RPMI7951 (cell line): ENCODE measurements at places on chromosomes 1 and 21.

GRCh38 chr1:196400478-196401451, 207.5 kb downstream of the KCNT2 start:
- DNase-seq = peak; percentile 86

GRCh38 chr21:42195378-42196031, 23.4 kb upstream of the ABCG1 start:
- no peak for DNase-seq

GRCh38 chr1:12370333-12370975, 140.6 kb downstream of the VPS13D start:
- no peak for DNase-seq

DNA sequence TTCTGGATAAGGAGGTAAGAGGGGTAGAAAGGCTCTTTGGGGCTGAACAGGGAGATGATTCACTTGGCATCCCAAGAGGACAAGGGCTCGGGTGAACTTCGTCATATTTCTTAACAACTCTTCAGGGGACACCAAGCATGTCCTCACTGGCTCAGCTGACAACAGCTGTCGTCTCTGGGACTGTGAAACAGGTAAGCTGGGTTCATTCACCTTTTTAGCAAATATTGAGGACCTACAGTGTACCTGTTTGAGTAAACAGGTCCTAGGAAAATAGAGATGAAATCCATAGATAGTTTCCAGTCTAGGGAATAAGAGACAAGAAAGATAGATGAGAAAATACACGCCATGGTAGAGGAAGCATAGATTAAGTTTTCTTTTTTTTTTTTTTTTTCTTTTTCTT, 2.1 kb downstream of the EIF3I start:
- DNase-seq = no peak

DNA sequence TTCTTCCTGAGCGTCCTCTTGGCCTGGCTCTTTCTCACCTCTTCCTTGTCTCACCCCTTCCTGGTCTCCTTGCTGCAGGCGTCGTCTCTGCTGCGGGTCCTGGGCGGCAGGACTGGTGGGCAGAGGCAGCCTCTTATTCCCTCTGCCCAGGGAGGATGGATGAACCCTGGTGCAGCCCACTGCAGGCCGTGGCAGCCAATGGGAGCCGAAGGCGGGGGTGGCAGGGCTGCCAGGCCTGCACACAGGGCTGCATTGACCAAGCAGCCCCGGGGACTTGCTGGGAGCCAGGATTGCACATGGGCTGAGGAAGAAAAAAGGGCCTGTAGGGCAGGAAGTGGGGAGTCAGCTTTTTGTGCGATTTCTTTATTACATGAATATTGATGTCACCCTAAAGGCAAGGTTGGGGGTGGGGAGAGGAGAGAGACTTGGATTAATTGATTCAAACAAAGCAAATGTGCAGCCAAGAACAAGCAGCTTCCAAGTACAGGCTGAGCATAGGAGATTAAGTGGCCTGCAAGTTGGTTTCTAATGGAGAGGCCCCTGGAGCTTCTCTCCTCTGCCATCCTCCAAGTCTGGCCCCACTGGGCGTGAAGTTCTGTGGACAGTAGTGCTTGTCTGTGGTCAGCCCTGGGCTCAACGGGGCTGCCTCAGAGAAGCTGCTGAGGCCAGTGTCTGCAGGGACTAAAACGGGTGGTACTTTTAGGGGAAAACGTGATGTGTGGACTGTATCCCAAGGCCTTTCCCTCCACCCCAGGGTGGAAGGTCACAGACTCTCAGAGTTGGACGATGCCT, at the start of gene S100B:
S100B (minus strand) TSS at position 108 of the 792 bp plus-strand sequence. CDS start 2,667 bp downstream, outside the sequence.
- peak; percentile 58 for DNase-seq

DNA sequence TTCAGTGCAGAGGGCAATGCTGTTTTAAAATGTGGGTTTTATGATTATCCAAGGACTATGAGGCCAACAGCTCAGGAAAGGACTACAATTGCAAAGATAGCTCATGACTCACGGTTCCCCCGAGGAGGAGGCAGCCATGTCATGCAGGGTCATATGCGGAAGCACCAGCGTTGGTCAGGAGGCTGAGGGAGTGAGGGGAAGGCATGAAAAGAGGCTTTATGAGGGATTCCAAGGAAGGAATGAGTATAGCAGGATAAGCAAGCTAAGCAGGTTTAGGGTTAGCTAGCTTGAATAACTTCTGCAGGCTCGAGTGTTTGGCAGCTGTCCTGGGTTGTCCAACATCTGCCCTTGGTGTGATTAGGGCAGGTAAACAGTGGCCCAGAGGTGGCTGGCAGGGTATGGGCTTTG, 495.1 kb downstream of the SETD4 start:
- peak; percentile 89 for DNase-seq

DNA sequence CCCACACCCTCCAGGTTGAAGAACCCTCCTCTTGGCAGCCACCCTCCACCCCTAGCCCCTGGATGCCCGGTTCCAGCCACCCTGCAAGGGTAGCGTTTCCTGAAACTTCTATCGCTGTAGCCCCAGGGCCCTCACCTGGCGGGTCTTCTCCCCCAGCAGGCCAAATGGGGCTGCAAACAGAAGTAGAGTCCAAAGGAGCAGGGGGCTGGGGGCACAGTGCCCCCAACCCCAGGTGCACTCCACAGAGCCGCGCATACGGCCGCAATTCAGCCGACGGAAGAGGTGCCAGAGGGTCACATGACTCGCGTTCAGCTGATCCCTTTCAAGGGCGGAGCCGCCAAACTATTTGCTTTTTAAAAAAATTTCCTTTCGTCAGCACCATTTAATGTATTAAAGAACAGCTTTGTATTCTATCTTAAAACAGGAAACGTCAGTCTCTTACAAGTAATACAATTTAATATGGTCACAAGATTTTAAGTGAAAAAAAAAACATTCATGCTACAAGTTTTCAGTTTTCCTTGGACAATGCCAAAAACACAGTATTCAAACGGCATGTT, at the start of gene GLMP:
GLMP (minus strand) TSS at position 289 of the 557 bp plus-strand sequence; CDS start at position 255, 34 bp downstream.
- peak; percentile 60 for DNase-seq

- DNase-seq = no peak
These were observed 573.3 kb upstream of the NCAM2 start for GRCh38 chr21:20424943-20425342.

- no peak for DNase-seq
These were observed 763 bp downstream of the SIKE1 start for GRCh38 chr1:114779722-114780121.

GRCh38 chr1:226529891-226530290, 18.7 kb upstream of the STUM start:
- no peak for DNase-seq

DNA sequence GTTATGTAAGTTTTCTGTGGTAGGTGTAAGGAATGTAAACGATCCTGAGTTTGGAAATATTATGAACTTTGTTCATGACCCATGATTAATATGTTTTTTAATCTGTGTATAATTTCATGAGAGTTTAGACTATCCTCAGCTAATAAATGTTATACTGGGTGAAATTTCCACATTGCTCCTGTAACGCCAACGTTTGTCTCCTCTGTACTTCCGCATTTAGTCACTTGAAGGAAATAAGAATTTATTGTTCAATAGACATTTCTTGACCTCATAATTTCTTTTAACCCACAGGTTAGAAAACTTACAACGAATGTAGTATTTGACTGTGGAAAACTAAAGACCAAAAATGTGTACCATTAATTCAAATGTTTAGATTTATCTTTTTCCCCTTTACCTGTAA, 876 bp downstream of the KCNJ15 start:
- no peak for DNase-seq

GRCh38 chr1:226978432-226979114, 38.5 kb downstream of the COQ8A start:
- DNase-seq = no peak

DNA sequence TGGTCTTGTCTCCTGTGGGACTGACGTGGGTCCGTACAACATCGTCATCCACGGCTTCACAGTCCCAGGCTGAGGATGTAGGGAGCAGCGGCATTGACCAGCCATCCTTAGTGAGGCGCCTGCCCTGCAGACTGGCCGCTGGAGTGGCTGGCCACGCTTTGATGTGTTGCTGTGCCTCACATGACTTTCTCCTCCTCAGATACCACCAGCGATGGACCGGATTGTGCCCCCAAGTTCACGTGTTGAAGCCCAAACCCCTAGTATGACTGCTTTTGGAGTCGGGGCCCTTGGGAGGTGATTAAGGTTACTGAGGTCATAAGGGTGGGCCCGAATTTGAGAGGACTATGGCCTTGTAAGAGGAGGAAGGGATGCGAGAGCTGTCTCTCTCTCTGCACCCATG, 122.5 kb downstream of the PCBP3 start:
- DNase-seq = no peak

GRCh38 chr1:194866153-194866552, 1679.7 kb upstream of the B3GALT2 start:
- no peak for DNase-seq

GRCh38 chr1:208910161-208910560, 666.0 kb upstream of the PLXNA2 start:
- DNase-seq = no peak

- no peak for DNase-seq
These were observed 377.5 kb downstream of the HHAT start for GRCh38 chr1:210706246-210706645.

- no peak for DNase-seq
These were observed 215.8 kb upstream of the GREM2 start for GRCh38 chr1:240827786-240828185.

DNA sequence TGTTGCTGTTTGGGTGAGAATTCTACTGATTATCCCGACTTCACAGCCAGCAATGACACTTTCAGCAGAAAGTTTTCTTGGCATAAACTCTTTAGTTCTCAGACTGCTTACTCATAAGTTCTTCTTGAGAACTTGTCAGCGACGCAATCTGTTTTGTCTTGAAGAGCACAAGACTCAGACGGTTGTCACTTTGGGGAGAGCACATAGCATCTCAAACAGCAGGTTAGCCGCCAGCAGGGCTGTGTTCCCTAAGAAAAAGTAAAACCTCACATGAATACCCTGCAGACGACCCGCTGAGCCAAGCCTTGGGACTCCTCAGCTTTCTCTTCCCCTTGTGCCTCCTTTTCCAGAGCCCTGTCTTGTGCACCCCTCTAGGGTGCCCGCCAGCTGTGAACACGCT, 11.4 kb downstream of the AGMAT start:
- DNase-seq = no peak

DNA sequence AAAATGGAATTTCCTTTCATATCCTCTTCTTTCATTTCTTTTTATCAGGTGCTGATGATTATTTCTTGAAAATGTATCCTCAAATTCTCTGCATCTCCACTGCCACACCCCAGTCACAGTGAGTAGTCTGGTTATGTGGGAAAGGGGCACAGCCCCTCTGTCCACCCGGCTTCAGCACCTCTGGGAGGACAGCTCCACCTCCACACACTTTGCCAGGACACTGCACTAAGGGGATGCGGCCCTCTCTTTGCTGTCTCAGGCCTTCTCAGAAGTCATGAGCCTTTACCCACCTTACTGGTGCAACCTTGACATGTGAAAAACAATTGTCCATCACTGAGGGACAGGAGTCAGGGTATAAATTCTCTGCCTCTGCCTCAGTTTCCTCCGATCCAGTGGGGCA, 433.1 kb downstream of the PCP4 start:
- no peak for DNase-seq

DNA sequence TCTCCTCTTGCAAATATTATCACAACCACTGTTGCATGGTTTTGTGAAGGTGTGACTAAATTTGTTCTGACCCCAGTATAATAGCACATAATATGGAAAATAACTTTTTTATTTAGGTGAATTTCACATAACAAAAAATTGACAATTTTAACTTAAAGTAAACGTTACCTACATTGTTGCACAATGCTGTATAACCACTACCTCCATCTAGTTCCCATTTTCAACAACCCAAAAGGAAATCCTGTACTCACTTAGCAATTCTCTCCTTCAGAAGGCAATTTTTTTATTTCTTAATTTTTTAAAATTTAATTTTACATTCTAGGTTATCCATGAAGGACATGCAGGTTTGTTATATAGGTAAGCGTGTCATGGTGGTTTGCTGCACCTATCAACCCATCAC, 95.2 kb downstream of the KCNJ6 start:
- DNase-seq = no peak

GRCh38 chr21:30769724-30770431, 14.7 kb upstream of the KRTAP21-1 start:
- DNase-seq = no peak

DNA sequence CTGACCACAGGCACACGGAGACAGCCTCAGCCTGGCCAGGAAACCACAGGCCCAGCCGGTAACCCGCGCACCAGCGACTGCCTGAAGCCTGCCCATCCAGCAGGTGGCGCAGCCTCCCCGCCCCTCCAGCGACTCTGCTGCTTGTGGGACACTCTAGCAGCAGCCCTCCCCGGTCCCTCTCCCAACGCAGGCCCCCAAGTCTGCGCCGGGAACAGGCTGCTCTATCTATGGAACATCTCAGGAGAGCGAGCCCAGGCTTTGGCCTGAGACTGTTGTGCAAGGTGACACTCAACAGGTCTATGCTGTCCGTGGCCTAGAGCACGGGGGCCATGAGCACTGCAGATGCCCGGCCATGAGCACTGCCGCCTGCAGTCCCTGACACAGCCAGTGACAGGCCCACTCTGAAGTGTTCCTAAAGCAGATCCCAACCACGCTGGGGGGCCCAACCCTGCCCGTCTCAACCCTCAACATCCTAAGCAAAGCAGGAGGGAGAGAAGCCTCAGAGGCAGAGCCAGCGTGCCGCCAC, 28.4 kb downstream of the WDR4 start:
- DNase-seq = no peak

GRCh38 chr1:29633771-29634170, 397.4 kb downstream of the PTPRU start:
- no peak for DNase-seq

DNA sequence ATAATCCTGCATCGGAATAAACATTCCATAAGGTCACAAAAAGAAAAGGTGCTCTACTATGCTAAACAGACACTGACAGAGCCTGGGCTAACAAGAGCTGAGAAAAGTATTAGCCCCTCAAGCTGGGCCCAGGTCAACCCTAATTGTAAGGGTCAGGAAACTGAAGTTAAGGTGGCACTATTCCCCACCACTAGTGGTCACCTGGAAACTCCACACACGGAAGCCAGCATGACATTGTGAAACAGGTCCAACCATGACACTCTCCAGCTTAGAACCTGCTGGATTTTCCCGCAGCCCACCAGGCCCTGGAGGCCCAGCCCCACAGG, 1.2 kb downstream of the PTTG1IP start:
- no peak for DNase-seq

DNA sequence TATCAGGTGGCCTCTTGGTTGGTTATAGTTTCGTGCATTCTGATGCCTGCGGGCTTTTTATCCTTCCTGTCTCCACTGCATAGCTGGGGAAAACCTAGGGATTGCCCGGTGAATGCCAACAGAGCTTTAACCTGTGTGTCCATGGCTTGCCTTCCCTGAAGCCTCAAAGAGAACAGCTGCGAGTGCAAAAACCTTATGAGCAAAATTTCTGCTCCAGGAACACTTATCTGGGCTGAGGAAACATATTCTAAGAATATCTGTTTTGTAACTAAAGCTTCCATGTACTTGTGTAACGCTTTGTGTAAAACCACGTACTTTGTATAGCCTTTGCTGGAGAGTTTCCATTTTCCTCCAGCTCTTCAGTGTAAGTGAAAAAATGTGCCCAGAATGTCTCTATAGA, 7.2 kb downstream of the CNST start:
- peak; percentile 50 for DNase-seq

DNA sequence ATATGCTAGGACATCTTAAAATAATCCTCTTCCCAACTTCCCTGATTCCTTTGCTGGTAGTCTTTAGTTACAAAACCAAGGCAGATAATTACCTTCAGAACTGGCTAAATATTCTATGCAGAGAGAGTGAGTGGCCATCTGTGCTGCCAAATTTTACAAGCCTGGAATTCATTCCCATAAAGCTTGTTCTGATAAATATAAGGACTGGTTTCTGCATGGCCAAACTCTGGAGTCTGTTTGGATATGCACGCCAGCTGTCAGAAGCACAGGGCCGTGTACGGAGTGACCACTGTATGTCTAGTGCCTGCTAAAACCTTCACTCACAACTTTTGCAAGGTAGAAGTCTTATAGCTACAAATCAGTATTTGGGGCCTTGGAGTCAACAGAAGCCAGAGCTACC, 66.5 kb upstream of the RAVER2 start:
- DNase-seq = no peak
